Osteoblast (primary cell): ENCODE measurements at places on chromosomes 12 and 14. TPM values are rescaled to one million over a fixed set of nuclear protein-coding genes. Genes with fewer than 3 reads are reported as not detected.

CAPZA3 gene
- not detected in 2 replicates for total RNA-seq

VWF gene
- 0.29 and 0.72 TPM in 2 replicates for total RNA-seq

PPP1R36 gene
- 0.88 and 1.1 TPM in 2 replicates for total RNA-seq

KRT75 gene
- under 0.01 TPM in 1 of 2 replicates, not detected in the other for total RNA-seq

DNA sequence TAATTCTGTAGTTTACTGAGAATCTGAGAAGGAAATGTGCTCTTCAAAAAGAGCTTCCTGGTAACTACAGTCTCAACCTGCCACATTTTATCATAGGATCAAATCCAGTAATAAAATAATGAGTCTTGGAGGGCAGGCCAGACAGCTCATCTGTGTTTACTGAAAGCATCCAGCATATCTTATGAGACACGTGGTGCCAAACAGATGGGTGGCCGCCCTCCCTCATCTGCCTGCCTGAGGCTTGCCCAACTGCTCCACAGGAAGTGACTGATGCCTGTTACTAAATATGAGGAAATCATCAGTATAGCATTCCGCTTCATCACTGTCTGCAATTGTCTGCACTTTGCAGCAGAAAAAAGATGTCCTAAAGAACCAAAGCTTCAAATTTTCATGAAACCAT is 13.5 kb downstream of the DHRS7 start:
- no peak overlapping the region for H3K4me3 ChIP-seq
- H3K27me3 ChIP-seq = no peaks in the 10 kb centered on the region

GRCh38 chr14:60514741-60515491 is 6.0 kb downstream of the SIX6 start:
- H3K27ac ChIP-seq = no peak overlapping the region
- peaks cover 2% of the 10 kb centered on the region for H3K4me1 ChIP-seq
- DNase-seq = peak; percentile 89
- H3K27me3 ChIP-seq = peaks cover 65% of the 10 kb centered on the region
- peak overlapping the region; percentile 67 for H3K4me3 ChIP-seq

GRCh38 chr14:101927859-101928258 is 36.5 kb upstream of the DYNC1H1 start:
- H3K27me3 ChIP-seq = no peaks in the 10 kb centered on the region
- H3K4me3 ChIP-seq = no peak overlapping the region
- peak overlapping the region; percentile 82 for H3K27ac ChIP-seq
- H3K4me1 ChIP-seq = peaks cover 17% of the 10 kb centered on the region
